ENCODE measurements at places on chromosomes 7 and 10.

DNA sequence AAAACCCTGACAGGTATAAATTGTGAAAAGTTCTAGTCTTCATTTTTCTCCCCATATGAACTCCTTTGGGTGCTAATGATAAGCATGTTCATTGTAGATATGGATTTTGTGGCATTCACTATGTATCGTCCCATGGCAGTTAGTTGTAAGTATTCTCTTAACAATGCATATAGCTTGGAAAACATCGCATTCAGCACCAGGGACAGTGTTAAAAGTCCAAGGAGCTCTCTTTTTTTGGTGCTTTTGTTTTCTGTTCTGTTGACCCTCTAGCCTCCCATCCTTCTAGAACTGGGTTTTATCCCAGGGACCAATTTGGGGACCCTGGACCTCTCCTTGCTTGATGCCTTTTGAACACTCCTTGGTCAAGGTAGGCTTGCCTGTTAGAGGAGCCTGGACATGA is 37.7 kb downstream of the INSYN2A start:
- no peak for DNase-seq

DNA sequence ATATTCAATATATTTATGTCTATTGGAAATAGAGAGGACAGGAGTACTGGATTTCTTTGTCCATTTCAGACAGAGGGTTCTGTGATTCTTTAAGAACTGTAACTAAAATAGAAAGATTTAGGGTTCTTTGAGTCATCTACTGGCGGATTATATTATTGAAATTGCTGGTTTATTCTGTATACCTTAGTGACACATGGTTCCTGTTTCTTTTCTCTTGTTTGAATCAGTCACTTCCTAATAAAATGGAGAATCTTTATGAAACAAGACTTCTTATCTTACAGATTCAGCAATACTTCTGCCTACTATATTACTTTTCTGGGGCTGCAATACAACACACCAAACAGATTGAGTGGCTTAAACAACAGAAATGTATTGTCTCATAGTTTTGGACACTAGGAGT is 20.8 kb upstream of the ZNF800 start:
- DNase-seq = no peak

GRCh38 chr7:148941598-148942275 is 57.6 kb upstream of the EZH2 start:
- peak; percentile 45 for DNase-seq

- DNase-seq = no peak
Measured at GRCh38 chr10:77771450-77771849, 133.8 kb upstream of the KCNMA1 start.

- no peak for DNase-seq
Measured at GRCh38 chr7:10346032-10346431, 627.6 kb upstream of the PHF14 start.

- DNase-seq = no peak
Measured at GRCh38 chr7:81719865-81720264, 50.0 kb downstream of the HGF start.

DNA sequence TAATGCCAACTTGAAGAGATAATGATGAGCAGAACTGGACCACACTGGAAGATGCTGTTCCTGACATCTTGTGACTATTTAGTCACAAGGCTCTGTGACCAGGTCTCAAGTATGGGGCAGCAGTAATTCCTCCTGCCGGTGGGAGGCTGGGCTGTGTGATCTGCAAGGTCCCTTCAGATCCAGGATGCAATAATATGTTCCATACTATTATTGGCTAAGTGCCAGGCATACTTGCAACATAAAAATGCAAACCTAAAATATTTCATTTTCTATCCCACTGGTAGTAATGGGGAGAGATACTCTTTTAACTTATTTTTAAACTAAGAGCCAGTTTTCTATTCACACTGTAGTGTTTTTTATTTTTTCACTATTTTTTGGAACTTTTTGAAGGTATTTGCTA is 171.5 kb downstream of the CYP26A1 start:
- DNase-seq = no peak

- DNase-seq = no peak
Measured at GRCh38 chr7:86006909-86007308, 636.8 kb upstream of the GRM3 start.

DNA sequence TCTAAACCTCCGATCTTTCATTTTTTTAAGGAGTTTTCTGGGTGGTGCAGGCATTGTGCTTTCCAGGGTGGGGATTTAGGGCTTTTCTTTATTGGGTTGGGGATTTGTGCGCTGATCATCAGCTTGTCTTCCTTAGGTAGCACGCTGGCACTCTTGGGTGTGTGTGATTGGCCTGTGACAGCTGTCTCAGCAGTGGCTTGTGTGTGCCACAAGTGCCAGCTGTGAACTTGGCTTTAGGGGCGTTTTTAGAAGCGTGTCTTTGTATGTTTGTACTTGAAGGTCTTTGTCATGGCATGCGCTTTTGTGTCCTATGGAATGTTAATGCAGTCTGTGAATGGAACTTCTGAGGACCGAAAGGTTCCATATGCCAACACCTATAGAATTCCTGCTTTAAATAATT is 788 bp downstream of the AKAP9 start:
- DNase-seq = no peak

- no peak for DNase-seq
Measured at GRCh38 chr7:148232784-148233183, 357.8 kb upstream of the C7orf33 start.

DNA sequence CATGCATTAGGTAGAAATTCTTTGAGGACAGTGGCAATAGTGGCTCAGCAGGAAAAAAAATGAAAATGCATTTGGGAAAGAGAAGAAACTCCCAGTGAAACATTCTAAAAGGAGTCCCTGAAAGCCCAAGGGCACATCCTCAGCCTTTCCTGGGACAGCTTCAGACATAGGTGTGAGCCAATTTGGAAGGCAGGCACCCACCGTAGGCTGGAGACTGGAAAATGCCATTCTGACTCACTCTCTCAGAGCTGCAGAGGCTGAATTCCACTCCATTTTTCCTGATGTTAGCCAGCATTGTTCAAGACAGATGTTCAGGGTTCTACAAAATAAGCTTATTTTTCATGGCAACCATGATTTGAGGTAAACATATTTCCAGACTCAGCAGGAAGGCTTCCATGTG is 379.0 kb upstream of the FZD8 start:
- no peak for DNase-seq

DNA sequence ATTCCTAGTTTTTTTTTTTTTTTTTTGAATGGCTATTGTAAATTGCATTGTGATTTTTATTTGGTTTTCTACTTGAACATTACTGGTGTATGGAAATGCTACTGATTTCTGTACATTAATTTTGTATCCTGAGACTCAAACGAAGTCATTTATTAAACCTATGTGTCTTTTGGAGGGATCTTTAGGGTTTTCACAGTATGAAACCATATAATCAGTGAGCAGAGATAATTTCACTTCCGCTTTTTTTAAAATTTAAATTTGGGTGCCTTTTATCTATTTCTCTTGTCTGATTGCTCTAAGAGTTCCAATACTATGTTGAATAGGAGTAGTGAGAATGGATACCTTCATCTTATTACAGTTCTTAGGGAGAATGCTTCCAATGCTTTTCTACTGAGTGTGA is 102.7 kb downstream of the ZWINT start:
- no peak for DNase-seq

GRCh38 chr7:109549471-109550193 is 980.0 kb downstream of the DNAJB9 start:
- DNase-seq = no peak

- DNase-seq = no peak
Measured at GRCh38 chr10:49037187-49037586, 78.1 kb downstream of the VSTM4 start.

DNA sequence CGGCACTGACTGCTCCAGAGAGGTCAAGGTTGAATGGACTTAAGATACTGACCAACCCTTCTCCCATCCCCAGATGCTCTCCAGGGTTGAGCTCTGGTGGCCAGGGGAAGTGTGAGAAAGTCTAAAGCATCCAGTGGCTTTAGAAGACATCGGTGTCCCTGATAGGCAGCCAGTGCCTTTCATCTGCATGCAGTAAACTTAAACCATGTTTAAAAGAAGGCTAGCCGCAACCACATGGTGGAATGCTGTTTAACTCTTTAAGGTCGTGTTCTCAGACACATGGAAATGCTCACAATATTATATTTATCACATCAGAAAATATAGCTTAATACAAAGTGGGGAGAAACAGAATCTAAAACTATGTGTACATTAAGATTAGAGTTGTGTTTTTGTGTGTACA is 137.0 kb downstream of the CNNM2 start:
- no peak for DNase-seq

GRCh38 chr7:129387537-129387936 is 46.7 kb upstream of the STRIP2 start:
- no peak for DNase-seq

GRCh38 chr7:27152816-27153442 is 546 bp upstream of the HOXA3 start:
- DNase-seq = no peak

DNA sequence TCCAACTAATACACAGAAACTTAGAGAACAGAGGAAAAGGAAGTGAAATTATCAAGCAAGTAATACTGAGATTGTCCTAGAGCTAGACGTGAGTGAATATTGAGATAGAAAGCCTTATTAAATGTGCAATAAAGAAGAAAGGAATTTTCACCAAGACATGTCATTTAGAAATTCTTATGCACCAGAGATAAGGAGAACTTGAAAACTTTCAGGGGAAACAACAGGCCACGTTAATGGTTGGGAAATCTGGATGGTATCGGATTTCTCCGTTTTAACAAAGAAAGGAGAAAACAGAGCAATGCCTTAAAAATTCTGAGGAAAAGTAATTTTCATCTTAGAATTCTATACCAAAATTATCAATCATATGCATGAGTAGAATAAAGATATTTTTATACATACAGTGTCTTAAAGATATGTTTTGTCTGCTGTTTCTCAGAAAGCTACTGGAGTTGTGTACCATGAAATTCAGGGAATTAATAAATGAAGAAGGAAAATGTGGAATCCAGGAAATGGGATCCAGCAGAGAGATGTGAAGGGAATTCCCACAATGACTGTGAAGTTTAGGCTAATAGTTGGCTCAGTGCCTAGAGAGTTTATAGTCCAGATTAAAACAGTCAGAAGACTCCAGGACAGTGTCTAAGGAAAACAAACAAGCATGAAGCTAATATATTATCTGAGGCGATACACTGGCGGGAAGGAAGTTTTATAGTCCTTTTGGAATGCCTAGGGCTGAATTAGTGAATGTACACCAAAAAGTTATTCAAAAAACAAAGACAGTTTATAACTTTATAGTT is 159.5 kb downstream of the PPP1R9A start:
- DNase-seq = no peak

DNA sequence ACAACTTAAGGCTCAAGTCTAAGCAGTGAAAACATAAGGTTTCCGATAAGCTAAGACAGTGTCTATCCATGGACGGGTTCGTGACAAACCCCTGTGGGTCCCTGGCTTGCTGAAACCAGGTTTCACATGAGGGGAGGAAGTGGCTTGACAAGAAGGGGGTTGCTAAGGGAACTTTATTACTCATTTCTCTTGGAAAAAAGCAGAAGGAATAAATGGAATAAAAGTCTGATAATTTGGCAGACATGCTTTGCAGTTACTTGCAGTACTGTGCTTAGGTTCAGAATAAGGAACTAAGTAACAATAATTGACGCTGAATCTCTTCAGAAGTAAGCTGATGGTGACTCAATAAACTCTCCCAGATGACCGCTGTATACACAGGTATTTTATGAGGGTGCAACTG is 34.7 kb downstream of the RBM17 start:
- DNase-seq = no peak
